ENCODE measurements at places on chromosomes 7 and 10.

DNA sequence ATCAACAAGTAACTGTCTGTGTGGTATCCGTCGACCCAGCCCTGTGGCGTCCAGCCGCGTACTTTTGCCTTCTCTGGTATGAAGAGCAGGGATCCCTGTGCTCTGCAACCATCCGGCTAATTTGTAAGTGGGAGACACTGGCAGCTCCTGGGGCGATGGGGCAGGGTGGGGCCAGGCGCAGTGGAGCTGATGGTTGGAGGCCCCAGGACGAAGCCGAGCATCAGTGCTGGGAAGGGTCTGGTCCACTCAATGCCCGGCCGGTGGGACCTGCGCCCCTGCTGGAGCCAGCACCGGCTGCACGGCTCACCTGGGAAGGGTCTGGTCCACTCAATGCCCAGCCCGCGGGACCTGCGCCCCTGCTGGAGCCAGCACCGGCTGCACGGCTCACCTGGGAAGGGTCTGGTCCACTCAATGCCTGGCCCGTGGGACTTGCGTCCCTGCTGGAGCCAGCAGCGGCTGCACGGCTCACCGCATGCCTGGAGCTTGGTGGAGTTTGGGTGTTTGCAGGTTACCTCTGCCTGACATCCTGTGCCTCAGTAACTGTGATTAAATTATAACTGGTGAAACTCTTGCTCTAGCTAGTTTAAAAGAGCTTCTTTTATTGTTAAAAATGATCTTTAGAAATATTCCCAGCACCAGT lies 96.1 kb downstream of the NKX6-2 start:
- no peak overlapping the region for H3K4me3 ChIP-seq
- peaks cover 15% of the 10 kb centered on the region for H3K4me1 ChIP-seq
- no peaks in the 10 kb centered on the region for H3K27me3 ChIP-seq

GRCh38 chr7:90613088-90613498 lies 17.0 kb downstream of the CDK14 start:
- H3K4me3 ChIP-seq, result no peak overlapping the region
- no peak overlapping the region for H3K27ac ChIP-seq
- no peaks in the 10 kb centered on the region for H3K36me3 ChIP-seq
- peak; percentile 61 for DNase-seq
- H3K4me1 ChIP-seq, result no peaks in the 10 kb centered on the region
- H3K27me3 ChIP-seq, result no peaks in the 10 kb centered on the region

DNA sequence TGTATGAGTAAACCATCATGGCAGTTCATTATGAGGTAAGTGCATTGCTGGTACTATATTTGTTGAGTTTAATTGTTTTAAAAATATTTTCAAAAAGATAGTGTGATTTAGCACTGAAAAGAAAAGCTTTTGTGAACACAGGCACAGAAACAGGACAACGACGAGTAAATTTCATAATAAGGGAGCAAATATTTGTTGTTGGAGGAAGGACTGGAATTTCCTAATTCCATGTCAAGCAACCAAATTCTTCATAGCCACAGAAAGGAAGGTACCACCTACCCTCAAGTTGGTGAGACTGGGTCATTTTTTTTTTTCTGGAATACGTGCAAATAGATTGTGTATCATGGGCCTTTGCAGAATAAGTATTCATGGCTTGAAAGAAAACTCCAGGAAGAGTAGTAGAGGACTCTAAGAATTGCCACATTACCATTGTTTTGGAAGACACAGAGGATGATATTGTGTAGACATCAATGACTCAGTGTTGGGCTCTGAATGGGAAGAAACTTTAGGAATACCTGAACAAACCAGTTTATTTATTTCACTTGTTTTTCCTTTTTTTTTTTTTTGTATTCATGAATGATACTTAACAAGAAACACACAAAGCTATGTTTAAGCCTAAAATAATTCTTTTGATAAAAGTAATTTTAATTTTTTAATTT lies 7.8 kb downstream of the UBE2D4 start:
- DNase-seq, result no peak
- no peak overlapping the region for H3K27ac ChIP-seq
- H3K27me3 ChIP-seq, result no peaks in the 10 kb centered on the region
- no peaks in the 10 kb centered on the region for H3K36me3 ChIP-seq
- H3K4me1 ChIP-seq, result no peaks in the 10 kb centered on the region
- no peak overlapping the region for H3K4me3 ChIP-seq

GRCh38 chr10:1363446-1364121 lies 307.4 kb downstream of the WDR37 start:
- no peaks in the 10 kb centered on the region for H3K36me3 ChIP-seq
- no peak overlapping the region for H3K4me3 ChIP-seq
- no peak overlapping the region for H3K27ac ChIP-seq
- no peaks in the 10 kb centered on the region for H3K27me3 ChIP-seq
- no peaks in the 10 kb centered on the region for H3K4me1 ChIP-seq

GRCh38 chr7:90201500-90202195 lies 9.9 kb upstream of the STEAP2 start:
- DNase-seq, result no peak
- no peak overlapping the region for H3K4me3 ChIP-seq
- no peaks in the 10 kb centered on the region for H3K4me1 ChIP-seq
- H3K36me3 ChIP-seq, result no peaks in the 10 kb centered on the region
- no peak overlapping the region for H3K27ac ChIP-seq

GRCh38 chr7:37467002-37467401 lies 18.3 kb upstream of the ELMO1 start:
- no peak overlapping the region for H3K27ac ChIP-seq
- H3K36me3 ChIP-seq, result no peaks in the 10 kb centered on the region
- H3K27me3 ChIP-seq, result no peaks in the 10 kb centered on the region
- no peak overlapping the region for H3K4me3 ChIP-seq
- no peaks in the 10 kb centered on the region for H3K4me1 ChIP-seq
- DNase-seq, result no peak

- no peak overlapping the region for H3K27ac ChIP-seq
- DNase-seq, result no peak
- H3K4me3 ChIP-seq, result no peak overlapping the region
- peaks cover 5% of the 10 kb centered on the region for H3K4me1 ChIP-seq
These were observed 7.6 kb downstream of the JAZF1 start for GRCh38 chr7:28172958-28173357.

GRCh38 chr10:20418286-20418685 lies 478.8 kb downstream of the NEBL start:
- H3K27ac ChIP-seq, result no peak overlapping the region
- no peaks in the 10 kb centered on the region for H3K27me3 ChIP-seq
- no peak for DNase-seq

DNA sequence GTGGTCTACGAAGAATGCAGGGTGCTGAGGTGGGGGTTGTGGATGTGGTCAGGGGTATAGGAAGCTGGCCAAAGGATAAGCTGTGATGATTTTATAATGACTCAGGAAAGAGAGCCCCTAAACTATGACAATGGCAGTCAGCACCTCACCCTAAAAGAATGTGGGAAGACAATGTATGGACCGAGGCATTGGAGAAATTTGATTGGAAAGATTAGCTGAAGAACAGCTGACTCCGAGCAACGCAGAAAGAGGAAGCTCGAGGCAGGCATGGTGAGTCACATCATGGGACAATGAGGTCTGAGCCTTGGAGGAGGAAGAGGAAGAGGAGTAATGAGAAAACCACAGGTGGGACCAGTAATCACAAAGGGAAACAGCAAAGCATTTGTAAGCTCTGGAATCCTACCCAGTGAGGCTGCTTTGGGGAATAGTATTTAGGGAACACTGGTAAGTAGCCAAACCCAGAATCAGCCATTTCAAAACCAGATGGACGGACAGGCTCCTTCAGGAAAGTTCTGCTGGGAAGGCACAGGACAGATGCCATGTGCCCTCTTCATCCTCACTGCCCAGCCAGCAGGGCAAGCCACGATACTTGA lies 295.4 kb downstream of the PRPF18 start:
- no peaks in the 10 kb centered on the region for H3K27me3 ChIP-seq
- peaks cover 3% of the 10 kb centered on the region for H3K36me3 ChIP-seq

GRCh38 chr7:1533547-1534329 lies 3.2 kb downstream of the MAFK start:
- peak overlapping the region; percentile 97 for H3K27ac ChIP-seq
- peak overlapping the region; percentile 80 for H3K4me3 ChIP-seq
- peak; percentile 89 for DNase-seq
- H3K36me3 ChIP-seq, result no peaks in the 10 kb centered on the region

DNA sequence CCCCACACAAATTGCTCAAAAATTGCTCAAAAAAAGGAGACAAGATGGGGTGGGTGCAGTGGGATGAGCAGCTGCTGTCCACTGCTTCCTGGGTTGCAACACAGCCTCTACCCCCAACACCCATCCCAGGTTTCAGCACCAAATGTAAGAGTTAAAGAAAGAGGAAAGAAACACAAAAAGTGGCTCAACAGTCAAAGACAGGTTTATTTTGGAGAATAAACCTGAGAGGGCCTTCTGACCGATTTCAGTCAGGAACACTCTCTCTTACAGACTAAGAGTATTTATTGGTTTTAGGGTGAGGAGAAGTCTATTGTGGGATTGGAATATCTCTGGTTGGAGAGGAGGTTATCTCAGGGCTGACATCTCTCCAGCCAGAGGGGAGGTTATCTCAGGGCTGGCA lies 28.4 kb downstream of the OR13A1 start:
- no peaks in the 10 kb centered on the region for H3K27me3 ChIP-seq
- no peaks in the 10 kb centered on the region for H3K36me3 ChIP-seq
- H3K4me3 ChIP-seq, result no peak overlapping the region

GRCh38 chr10:70477661-70478162 lies 855 bp upstream of the PALD1 start:
- H3K36me3 ChIP-seq, result no peaks in the 10 kb centered on the region
- no peak for DNase-seq
- H3K4me3 ChIP-seq, result peak overlapping the region; percentile 56
- peaks cover 8% of the 10 kb centered on the region for H3K27me3 ChIP-seq
